ENCODE measurements at places on chromosomes 5 and 9.

DNA sequence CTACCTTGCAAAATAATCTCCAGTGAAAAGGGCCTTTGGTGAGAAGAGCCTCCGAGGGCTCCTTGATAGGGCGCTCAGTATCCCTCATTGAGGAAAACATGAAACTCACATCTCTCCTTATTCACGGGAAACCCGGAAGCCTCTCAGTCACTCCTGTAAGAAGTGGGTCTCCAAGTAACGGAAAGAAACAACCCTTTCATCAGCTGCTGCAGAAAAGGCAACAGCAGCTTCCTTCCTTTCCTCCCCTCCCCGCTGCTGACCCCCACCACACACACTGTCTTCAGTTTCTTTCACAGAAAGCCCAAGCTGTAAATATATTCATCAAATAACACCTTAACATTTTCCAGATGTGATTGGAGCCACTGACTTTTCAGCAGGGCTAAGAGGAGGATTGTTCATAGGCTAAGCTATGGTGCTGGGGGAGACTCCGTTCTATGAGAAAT lies 81.4 kb downstream of the C9orf152 start:
- DNase-seq = peak; percentile 68

DNA sequence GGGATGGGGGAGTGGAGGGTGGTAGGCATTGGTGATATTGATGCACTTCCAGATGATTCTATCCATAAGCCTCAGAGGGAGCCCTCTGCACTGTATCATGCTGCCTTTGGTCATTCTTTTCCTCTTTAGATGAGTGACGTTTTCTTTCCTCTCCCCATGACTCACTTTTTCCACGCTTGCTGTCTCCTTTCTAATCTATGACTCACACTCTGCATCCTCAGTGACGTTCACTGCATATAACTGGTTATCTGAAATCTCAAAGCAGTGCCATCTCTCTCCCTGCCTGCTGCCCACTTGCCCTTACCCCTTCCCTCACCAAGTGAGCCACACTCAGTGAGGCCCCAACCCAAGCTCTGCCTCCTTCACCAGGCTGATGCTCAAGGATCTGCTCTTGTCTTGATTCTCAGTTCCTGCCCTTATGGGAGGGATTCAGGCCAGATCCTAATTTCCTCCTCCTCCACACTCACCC lies 31.6 kb downstream of the PTGS1 start:
- DNase-seq = no peak

GRCh38 chr9:31347082-31347617 lies 1037.3 kb upstream of the ACO1 start:
- DNase-seq = no peak

GRCh38 chr9:94922691-94923107 lies 196.2 kb downstream of the AOPEP start:
- no peak for DNase-seq

DNA sequence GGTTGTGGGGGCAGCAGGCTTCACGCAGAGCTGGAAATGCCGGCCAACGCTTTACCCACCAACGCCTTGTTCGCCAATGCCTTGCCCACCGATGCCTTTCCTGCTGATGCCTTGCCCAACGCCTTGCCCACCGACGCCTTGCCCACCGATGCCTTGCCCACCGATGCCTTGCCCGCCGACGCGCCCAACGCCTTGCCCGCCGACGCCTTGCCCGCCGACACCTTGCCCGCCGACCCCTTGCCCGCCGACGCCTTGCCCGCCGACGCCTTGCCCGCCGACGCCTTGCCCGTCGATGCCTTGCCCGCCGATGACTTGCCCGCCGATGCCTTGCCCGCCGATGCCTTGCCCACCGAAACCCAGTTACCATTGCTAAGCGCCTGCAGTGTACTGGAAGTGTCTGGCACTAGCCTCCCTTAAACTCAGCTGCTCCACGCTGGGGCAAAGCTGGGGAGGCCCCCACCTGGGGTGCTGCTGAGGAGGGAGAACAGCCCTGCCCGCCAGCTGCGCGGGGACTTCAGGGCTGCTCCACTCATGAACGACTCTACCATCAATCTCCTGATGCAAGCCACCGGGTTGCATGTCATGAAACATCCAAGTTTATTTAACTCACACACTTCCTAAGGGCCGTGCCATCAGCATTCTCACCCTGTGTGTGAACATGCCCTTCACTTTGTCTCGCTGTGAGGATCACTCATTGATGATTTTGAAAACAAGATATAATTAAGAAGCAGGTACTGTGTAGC lies 1.8 kb downstream of the SLC6A18 start:
- no peak for DNase-seq

DNA sequence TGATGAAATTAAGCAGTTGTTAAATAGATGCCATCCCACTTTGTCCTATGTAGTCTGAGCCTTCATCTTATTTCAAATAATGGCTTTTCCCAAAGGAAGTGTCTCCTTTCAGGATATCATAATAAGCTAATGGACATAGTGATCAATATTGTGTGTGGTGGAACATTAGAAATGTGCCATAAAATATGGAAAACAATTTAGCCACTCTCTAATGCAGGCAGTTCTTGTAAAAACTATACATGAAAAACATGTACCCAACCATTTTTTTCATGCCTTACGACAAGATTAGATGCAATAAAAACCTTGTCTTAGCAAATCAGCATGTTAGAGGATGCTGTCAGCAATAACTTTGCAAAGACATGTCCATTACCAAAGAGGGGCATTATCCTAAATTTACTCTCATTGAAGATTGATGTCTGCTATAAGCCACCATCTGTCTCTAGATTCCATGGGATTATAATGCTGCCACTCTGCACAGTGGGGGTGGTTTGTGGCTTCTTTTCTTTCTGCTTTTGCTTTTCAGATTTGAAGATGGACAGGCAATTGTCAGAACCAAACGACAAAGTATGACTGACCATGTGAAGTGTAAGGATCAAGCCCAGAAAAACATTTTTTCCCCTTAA lies 724.0 kb upstream of the ZNF608 start:
- no peak for DNase-seq

DNA sequence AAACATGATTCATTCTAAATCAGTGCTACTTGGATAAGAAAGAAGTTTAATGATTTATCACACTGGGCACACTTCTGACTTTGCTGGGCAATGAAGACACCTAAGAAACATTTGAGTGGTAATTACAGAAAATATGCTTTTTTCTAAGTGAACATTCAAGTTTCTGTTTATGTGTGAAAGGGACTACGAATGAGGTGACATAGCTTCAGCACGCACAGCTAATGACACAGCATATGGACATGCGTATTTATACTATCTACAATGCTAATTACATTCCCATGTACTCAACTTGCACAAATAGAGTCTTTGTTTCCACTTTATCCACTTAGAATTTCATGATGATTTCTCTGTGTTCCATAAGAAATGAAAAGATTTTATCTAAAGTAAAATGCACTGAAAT lies 40.6 kb downstream of the FREM1 start:
- no peak for DNase-seq

DNA sequence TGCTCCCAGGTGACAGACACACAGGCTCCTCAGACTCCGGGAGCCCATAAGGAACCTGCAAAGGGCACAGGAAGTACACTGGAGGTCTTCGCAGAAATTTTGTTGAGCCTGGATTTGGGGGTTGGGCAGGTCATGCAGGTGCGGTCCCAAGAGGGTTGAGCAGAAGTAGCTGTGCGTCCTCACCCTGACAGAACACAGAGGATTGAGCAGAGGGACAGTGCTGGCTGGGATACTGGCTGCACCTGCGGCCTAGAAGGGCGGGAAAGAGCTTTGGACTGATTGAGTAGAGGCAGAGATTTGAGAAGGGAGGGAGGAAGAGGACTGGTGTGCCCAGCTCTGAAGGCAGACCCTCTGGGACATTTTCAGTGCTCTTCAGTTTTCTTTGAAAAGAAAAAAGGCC lies 65.4 kb downstream of the PTPDC1 start:
- DNase-seq = no peak

GRCh38 chr9:19875291-19875920 lies 86.6 kb upstream of the SLC24A2 start:
- DNase-seq = no peak

DNA sequence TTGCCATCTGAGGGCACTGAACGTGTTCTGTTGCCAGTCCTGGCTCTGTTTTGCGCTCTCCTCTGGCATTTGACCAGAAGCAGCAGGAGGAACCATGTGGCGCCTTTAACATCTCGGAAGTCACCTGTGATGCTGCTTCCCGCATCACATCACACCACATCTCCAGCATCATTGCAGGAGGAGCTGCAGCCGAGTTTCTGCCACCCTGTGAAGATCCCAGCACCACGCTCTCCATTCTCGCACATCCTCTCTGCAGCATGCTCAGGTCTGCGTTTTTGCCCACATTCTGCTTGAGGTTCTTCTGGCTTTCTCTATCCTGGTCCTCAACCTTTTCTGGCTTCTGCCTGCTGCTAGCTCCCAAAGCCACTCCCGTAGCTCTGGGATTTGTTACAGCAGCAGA lies 11.0 kb upstream of the IRX4 start:
- no peak for DNase-seq

GRCh38 chr9:130348341-130348740 lies 82.8 kb downstream of the HMCN2 start:
- no peak for DNase-seq

DNA sequence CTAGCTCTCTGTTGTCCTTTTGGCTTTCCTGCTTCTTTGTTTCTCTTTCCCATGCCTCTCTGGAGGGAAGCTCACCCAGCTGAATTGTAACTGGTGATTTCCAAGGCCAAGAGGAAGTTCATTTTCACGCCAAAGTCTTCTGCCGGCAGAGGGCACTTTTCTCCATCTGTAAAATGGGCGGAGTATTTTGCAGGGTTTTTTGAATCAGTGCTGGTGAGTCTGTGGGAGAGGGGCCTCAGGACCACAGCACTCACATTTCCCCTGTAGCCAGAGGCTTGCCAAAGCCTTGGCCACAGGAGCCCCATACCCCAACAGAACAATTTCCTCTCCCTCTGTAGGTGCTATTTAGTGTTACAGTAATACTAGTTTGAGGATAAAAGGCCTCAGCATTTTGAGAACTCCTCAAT lies 42.3 kb upstream of the MATR3 start:
- DNase-seq = no peak

DNA sequence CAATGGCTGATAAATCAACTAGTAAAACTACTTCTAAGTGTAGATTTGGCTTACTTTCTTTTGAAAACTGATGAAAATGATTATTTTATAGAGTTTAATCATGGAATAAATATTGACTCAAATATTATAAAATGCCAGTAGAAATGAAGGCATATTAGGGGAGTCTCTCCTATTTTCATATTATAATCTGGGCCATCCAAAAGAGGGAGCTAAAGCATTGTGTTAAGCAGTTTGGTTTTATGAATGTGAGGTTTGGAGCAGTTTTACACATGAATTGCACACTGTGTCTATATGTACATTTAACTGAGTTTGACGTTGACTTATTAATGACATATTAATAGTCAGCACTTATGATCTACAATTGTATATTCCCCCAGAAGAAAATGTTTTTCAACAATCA lies 17.4 kb downstream of the CDH9 start:
- no peak for DNase-seq

DNA sequence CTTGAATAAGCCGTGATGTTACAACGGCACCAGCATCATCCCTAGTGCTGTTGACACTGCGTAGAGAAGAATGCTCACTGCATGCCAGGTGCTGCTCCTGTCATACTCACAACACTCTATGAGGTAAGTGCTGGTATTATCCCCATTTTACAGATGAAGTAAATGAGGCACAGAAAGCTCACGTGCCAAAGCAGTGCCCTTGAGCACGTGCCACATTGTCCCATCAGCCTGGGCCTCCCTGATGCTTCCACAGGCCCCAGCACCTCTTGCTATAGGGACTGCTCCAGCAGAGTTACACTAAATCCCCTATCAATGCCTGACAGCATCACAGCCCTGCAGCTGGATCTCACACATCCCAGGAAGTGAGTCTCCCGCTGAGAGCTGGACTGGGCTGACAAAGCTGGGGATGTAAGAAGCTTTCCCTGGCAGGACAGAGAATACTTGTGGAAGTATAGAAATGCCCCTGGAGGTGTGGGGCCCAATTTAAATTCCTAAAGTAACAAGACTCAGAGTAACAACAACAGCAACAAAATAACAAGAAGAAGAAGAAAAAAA lies 216.1 kb downstream of the FSTL4 start:
- DNase-seq = peak; percentile 41

DNA sequence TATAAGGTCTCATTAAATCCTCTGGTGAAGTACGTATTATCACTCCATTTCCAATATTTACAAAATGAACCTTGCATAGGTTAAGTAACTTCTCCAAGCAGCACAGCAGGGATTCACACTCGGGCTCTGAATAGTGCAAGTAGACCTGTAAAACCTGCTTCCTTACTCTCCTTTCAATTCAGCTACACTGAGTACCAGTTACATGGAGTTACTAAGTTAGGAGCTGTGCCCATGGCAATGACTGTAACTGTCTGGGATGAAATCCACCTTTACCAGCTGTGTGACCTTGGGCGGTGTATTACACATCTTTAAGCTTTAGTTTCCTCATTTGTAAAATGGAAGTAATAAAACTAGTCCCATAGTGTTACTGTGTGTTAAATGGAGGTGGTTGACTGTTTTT lies 15.9 kb upstream of the MOB3B start:
- DNase-seq = no peak

- no peak for DNase-seq
These were observed 6.7 kb downstream of the OR1K1 start for GRCh38 chr9:122806661-122807060.

- DNase-seq = no peak
These were observed 70.6 kb downstream of the RAB3C start for GRCh38 chr5:58653521-58653920.

- no peak for DNase-seq
These were observed 32.9 kb downstream of the RALGPS1 start for GRCh38 chr9:126947529-126947928.

- no peak for DNase-seq
These were observed 12.8 kb upstream of the OR13J1 start for GRCh38 chr9:35882996-35883395.

DNA sequence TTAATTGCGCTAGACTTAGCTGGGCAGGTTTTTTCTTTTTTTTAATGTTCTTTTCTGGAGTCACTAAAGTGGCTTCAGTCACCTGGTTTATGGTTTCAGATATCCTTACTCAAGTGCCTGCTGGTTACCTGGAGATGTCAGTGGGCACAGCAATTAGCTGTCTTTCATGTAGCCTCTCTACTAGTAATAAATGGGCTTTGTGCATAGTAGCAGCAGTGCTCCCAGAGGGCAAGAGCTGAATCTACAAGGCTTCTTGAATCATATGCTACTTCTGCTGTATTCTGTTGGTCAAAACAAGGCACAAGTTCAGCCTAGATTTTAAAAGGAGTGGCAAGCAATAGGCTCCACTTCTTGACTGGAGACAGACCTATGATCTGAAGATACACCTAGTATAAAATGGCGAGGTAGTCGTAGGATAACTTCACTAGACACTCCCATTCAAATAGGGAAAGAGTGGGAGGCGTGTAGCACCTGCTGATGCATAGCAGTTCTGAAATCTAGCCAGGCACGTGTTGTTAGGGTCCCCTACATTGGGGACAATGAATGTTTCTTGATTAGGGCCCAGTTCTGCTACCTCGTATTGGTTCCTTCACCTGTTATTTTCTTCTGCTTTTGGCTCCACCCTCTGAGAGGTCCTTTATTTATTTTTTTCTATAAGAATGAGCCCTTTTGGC lies 7.0 kb downstream of the SCAMP1 start:
- DNase-seq = no peak
